Pulmonary artery endothelial cell (primary cell): ENCODE measurements at places on chromosomes 16 and 17. TPM values are rescaled to one million over a fixed set of nuclear protein-coding genes. Genes with fewer than 3 reads are reported as not detected.

Gene KRTAP1-3
- total RNA-seq, result not detected in 2 replicates

DNA sequence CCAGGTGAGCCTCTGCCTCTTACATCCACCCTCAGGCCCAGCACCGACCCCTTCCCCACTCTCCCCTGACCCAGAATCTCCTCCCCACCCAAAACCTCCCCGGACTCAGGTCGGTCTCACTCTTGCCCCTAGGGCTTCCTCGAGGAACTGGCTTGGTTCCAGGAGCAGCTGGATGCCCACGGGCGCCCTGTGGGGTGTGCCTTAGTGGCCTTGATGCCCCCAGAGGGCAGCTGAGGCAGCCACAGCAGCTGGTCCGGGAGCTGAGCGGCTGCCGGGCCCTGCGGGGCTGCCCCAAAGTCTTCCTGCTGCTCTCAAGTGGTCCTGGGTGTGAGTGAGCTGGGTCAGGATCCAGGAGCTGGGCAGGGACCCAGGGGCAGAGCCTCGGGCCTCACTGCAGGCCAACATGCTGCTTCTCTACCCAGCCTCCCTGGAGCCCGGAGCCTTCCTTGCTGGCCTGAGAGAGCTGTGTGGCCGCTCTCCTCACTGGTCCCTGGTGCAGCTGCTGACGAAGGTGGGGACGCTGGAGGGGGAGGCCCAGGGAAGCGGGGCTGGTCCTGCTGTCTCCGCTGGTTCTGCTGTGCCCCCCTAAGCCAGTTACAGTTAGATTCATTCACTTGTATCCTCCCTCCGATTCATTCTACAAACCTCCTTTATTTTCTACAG, 9.6 kb downstream of the ZNF213 start:
- DNase-seq, result no peak

DNA sequence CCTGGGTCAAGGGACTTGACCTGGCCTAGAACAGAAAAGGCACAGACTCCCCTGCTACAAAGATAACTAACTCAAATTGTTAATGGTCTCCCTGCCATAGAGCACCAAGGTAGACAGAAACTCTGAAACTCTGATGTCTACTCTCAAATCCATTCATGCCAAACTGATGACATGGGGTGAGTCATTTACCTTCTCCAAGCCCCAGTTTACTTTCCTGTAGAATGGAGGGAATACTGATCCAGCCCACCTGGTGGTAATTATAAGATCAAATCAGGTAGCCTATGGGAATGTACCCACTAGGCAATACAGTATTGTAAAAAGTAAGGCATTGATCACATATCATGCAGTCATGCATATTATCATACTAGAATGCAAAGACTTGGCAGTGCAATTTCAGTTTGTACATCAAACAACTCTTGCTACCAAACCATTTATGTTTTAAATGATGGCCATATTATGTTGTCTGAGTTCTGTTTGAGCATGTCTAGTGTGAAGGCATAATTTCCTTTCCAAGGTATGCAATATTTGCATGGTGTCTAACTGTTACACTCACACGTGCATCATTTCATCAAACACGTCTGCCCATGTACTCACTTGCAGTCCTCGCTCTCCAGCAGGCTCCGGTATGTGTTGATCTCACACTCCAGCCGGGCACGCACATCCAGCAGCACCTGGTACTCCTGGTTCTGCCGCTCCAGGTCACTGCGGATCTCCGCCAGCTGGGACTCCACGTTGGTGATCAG, 3.0 kb downstream of the KRT31 start:
- no peak for DNase-seq

Gene SLC26A11
- total RNA-seq, result 5.4 and 10.0 TPM in 2 replicates

DNA sequence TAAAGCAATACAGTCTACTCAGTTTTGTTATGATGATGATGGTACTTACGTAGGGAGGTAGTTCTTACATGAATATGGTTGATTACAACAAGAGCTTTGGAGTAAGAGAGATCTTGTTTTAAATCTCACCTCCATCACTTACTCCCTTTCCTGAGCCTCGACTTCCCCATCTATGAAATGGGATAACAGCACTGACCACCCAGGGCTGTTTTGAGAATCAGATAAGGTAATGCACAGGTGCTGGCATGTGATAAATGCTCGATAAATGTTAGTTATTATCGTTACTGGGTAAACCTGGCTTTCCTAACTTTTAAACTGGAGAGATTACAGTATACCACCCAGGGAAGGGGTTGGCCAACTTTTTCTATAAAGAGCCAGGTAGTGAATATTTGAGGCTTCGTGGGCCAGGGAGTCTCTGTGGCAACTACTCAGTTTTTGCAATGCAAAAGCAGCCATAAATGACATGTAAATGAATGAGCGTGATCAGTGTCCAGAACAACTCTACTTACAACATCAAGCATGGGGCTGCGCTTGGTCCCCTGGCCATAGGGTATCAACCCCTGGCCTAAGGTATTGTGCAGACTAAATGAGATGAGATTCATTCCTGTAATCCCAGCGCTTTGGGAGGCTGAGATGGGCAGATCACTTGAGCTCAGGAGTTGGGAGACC, 73.7 kb downstream of the BMERB1 start:
- no peak for DNase-seq

DNA sequence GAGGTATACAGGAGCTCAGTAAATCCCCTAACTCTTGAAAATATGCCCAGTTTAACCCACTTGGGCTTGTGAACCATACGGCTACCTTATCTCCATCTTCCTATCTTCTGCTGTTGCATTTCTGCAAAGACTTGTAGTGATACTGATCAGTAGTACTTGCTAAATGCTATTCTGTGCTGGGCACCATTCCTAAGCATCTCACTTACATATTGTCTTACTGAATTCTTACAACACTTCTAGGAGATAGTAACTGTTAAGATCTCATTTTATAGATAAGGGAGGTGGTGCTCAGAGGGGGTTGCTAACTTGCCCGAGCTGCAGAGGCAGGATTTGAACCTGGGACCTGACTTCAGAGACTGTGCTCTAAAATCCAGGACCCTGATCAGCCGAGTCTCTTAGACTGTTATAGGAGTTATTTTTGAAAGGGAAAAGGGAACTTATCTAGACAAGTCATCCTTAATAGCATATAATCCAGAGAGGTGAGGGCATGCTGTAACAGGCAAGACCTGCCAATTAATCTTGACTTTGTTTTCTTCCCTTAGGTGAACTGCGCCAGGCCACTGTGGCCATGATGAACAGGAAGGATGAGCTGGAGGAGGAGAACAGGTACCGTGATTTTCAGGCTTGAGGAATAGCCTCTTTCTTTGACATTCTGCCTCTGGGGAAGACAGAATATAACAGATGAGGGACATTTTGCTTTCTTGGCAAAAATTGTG, 149.7 kb downstream of the SNX29 start:
- DNase-seq, result no peak

DNA sequence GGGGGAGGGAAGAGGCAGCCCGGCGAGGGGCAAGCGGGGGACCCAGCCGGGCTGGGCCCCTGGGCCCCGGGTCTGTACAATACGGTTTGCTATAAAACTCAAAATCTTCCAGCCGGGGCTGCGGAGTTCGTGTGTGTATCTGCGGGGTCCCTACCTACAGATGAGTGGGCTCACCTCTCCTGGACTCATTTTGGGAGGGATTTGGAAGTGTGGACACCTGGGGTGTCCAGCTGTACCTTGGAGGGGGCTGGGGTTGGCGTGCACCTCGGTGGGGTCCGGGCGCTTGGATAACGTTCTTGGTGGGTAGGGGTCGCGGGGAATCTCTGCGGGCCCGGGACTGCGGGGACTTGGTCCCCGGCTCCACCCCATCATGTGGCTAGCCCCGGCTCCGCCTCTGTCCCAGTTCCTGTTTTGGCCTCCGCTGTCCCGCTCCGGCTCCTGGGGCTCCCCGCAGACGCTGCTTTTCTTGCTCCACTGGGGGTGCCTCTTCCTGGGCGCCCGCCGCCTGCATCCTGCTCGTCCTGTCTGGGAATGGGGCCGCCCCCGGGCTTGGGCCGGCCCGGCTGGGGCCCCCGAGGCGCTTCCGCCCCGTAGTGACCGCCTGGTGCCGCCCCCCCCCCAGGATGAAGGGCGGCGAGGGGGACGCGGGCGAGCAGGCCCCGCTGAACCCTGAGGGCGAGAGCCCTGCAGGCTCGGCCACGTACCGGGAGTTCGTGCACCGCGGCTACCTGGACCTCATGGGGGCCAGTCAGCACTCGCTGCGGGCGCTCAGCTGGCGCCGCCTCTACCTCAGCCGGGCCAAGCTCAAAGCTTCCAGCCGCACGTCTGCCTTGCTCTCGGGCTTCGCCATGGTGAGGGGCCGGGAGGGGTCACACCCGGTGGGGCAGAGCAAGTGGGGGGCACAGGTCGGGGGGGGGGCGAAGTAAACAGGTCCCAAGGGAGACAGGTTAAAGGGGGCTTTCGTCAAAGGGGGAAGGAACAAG, at the start of gene ORAI3:
Gene ORAI3, plus strand, starts transcription at position 402 of the 983 bp plus-strand sequence. Its CDS starts 222 bp downstream, at position 624.
- no peak for DNase-seq

Gene SCARF1
- total RNA-seq, result 101 and 117 TPM in 2 replicates

GRCh38 chr17:30819971-30820705, 4.4 kb downstream of the CRLF3 start:
- no peak for DNase-seq

GRCh38 chr17:58666858-58667267, 25.0 kb downstream of the TEX14 start:
- no peak for DNase-seq

DNA sequence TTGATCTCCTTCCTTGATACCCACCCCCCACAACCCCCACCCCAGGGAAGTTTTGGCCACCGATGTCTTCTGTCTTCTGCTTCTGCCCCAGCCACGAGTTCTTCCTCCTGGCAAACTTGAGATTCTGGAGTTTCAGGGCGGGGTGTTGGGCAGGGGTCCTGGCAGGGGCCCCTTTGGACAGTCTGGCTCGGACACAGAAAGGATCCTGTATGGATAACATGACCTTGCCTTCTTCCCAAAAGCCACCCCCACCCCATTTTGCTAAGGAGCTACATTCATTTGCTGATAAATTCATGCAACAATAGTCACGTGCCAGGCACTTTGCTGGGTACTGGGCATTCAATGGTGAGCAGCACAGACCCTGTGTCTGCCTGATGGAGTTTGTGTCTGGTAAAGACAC, 5.9 kb upstream of the COL1A1 start:
- no peak for DNase-seq

DNA sequence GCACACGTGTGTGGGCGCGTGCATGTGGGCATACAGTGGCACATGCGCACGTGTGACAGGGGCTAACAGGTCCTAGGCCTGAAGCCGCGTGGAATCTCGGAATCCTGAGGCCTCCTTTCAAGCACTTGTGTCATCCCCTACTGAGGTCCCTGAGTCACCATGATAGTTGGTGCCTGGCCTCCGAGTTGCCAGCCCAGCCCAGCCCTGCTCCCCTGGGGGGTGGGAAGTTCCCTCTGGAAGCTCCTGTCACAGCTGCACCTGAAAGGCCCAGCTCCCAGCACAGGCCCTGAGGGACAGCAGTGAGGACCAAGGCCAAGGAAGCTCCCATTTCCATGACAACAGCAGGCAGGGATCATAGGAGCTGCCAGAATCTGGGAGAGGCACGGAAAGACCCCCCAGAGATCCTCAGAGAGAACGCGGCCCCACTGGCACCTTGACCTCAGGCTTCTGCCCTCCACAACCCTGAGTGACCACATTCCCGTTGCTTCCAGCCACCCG, 35.4 kb upstream of the ENPP7 start:
- no peak for DNase-seq

GRCh38 chr17:21510686-21511362, 134.7 kb downstream of the KCNJ12 start:
- no peak for DNase-seq

GRCh38 chr17:77839698-77840512, 118.6 kb upstream of the TNRC6C start:
- DNase-seq, result no peak

DNA sequence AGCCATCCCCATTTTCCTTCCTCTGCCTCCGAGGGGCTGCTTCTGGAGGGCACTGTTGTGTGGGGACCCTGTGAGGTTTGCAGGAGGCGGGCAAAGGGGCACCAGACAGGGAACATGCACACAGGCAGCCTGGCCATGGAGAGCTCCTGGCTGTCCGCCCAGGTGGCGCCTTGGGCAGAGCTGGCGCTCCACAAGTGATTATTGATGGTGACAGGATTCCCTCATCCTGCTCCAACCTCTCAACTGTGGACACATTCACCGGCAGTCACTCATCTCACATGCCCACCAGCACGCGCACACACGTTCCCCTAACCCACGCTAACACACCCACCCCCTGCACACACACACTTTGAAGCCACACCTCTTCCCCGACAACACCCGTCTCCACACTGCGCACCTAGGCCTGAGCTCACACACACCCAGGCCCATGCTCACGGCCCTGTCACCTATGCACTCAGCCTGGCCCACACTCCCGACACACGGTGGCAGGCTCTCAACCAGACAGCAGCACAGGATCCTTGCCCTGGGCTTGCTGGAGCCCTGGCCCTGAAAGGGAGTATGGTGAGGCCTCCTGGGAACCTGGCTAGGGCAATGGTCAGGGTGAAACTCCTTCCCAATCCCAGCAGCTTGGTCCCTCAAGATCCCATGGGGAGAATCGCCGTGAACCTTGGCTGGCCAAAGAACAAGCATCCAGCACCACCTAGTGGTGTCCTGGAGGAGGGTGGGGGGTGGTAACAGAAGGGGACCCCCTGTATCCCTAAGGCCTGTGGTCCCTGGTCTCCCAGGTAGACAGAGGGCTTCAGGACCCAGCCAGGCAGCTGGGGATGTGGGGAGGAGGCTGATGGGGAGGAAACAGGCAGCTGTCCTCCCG, 3.6 kb downstream of the PNMT start:
- no peak for DNase-seq

Gene CD300LG
- not detected in 2 replicates for total RNA-seq

DNA sequence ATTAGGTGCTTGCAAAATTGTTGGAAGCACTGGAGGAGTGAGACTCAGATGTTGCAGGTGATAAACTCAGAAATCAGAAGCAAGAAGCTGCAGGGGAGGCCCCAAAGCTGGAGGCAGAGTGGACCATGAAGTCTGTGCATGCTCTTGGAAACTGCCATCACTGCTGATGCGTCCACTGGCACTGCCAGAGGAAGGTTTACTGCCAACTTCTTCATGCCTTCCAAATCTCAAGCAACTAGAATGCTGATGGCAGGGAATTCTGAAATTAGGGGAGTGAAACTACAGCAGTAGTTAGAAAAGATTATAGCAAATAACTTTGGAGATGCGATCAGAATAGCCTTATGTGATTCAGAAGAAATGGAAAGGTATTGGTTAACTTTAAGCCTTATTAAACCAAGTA, 277.1 kb upstream of the SDK2 start:
- no peak for DNase-seq

Gene CBFA2T3
- not detected in 2 replicates for total RNA-seq

GRCh38 chr17:66525338-66525737, 222.9 kb downstream of the PRKCA start:
- DNase-seq, result no peak

- DNase-seq, result no peak
Observed at GRCh38 chr17:74199306-74200092, 4.0 kb upstream of the RPL38 start.
